ENCODE measurements at places on chromosomes 7 and 10.

- DNase-seq = no peak
These were observed 325.7 kb downstream of the GATA3 start for GRCh38 chr10:8379906-8380832.

- DNase-seq = no peak
These were observed 19.3 kb downstream of the VWA2 start for GRCh38 chr10:114258274-114258840.

DNA sequence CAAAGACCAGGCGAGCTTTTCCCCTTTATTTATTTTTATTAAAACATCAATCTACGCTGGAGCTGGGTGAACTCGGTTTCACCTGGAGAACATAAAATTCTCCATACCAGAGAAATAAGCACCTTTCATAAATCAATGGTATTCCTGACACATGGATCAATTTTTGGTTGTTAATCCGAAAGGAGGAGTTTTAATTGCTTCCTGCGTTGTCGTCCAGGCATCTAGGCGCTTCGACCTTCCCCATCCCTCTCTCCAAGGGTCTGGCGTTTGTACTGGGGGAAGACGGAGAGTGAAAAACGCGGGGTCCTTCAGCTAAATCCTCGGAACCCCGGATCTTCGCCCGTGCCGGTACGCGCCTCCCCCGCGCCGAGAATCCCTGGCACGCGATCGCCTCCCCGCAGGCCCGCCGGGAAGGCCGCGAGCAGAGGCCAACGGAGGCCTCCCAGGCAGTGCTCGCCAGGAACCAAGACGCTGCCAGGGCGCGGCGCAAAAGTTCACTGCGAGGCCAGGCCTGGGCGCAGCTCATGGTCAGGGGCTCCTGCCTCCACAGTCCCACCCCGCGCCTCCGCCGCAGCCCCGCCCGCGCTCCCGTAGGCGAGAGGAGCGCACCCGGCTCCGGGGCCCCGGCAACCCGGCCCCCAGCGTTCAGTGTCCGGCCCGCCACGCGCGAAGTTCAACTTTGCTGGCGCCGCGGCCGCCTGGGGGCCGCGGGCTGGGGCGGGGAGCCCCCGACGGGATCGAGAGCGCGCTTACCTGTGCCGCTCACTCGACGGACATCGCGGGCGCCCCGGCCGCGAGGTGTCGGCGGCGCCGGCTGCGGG, 8.3 kb upstream of the EBF3 start:
- no peak for DNase-seq

DNA sequence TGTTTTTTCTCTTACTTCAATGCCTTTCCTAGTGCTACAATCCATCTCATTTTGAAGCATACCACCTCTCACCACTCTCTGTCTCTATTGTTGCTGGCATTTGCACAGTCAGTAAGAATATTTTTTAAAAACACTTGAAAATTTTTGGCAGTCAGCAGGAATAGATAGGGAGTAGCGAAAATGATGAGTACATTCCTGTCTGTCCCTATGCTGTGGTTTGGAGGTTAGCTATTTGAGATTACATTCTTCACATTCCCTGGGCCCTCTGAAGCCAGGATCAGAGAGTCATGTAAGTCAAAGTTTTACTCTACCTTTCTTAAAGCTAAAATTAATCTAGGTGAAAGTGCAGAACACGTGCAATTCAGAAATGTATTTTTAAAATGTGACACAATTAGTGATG, 53.0 kb upstream of the MAGI2 start:
- no peak for DNase-seq

DNA sequence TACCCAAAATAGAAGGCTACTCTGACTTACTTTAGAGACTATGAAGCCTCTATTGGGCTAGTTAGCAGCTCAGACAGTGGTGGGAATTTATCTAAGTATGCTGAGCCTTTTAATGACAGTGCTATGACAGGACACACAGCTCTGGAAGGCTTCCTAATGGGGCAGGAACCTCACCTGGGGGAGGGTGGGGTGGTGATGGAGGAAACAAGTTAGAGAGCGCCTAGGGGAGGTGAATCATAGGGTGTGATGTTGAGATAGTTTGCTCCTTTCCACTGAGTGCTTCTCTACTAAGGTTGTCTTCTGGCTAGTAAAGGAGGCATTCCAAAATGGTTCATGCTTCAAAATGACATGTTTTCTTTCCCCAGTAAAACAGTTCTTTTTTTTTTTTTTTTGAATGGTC, 42.1 kb downstream of the PPP1R9A start:
- no peak for DNase-seq

- DNase-seq = no peak
These were observed 345.5 kb downstream of the GALNT17 start for GRCh38 chr7:71477441-71477840.

All from kidney epithelial cell (primary cell).